ENCODE measurements at places on chromosomes 2 and 18. TPM values are rescaled to one million over a fixed set of nuclear protein-coding genes. Genes with fewer than 3 reads are reported as not detected.

STARD6 gene
- total RNA-seq, result 0.28 TPM

SLC35G4 gene
- not detected for total RNA-seq

C2orf80 gene
- total RNA-seq, result not detected

EFR3B gene
- total RNA-seq, result 1.7 TPM

RGPD3 gene
- total RNA-seq, result 0.85 TPM

DCC gene
- 0.19 TPM for total RNA-seq

ITPRIPL1 gene
- 1.1 TPM for total RNA-seq

TDRD15 gene
- total RNA-seq, result not detected

RAB17 gene
- 0.19 TPM for total RNA-seq

LYG1 gene
- 0.85 TPM for total RNA-seq

RUFY4 gene
- not detected for total RNA-seq

SULT1C4 gene
- total RNA-seq, result 0.56 TPM
